ENCODE measurements at places on chromosomes 5 and 9.
A peak's percentile ranks its signal among the peaks of the same experiment; 100 is the strongest.

- DNase-seq, result no peak
These were observed 22.1 kb downstream of the FAM240B start for GRCh38 chr9:38697776-38698300.

GRCh38 chr5:62671479-62671878 lies 92.9 kb downstream of the LRRC70 start:
- no peak for DNase-seq

DNA sequence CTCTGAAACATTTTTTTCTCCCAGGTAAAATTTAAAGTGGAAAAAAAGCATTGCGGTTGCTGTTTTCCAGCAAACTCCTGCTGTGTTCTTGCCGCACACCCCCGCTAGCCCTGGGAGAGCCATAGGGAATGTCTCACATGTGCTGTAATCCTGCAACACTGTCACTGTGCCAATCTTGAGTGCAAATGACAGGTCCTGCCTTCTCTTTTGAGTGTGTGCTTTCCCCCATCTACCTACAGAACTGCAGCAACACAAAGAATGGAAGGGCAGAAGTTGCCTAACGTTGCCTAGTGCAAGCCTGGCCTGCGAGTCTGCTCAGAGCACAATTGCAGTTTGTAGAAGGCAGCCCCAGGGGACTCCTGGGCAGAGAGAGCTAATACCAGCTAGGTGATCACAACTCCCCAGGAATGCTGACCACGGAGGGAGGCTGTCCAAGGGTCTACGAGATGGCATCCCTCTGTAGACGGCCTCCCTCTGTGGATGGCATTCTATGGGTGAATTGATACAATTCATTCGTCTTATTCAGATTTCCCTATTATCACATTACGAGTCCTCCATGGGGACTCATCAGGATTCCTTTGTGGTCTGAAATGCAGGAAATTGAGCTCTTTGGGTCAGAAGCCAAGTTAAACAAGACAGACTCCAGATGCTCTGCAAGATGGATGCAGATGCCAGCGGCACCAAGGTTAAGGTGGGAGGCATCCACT lies 172.6 kb upstream of the S1PR3 start:
- DNase-seq, result no peak

GRCh38 chr9:82196622-82197441 lies 208.3 kb downstream of the SPATA31D1 start:
- no peak for DNase-seq

- DNase-seq, result no peak
These were observed 5.8 kb upstream of the NCS1 start for GRCh38 chr9:130166399-130166798.

DNA sequence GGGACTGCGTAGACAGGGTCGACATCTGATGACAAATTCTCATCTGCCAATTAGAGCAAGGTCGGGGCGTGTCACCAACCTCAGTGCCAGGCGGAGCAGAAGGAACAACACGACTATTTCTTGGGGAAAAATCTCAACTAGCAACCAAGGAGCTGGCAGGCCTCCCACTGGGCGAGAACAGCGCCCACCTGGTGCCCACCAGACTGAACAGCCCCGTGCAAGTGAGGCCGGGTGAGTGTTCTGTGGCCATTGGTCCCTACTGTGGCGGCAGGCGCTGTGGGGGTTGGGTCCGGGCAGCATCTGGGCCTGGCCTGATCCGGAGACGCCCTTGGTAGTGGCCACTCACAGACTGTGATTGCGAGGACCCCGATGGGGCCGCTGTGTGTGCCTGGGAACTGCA lies 11.5 kb downstream of the NOTCH1 start:
- no peak for DNase-seq

DNA sequence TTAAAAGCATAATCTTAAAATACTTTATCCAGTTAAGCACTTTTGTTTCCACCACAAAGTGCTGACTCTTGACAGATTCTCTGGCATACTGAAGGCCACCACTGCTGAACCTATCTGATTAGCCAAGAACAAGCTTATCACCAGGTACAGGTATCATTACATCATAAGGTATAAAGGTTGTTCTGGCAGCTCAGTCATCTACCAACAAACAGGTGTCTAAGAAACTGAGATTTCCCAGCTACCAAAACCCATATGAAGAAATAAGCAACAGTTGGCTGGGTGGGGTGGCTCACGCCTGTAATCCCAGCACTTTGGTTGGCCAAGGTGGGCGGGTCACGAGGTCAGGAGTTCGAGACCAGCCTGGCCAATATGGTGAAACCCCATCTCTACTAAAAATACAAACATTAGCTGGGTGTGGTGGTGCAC lies 5.0 kb downstream of the MTMR12 start:
- DNase-seq, result no peak

DNA sequence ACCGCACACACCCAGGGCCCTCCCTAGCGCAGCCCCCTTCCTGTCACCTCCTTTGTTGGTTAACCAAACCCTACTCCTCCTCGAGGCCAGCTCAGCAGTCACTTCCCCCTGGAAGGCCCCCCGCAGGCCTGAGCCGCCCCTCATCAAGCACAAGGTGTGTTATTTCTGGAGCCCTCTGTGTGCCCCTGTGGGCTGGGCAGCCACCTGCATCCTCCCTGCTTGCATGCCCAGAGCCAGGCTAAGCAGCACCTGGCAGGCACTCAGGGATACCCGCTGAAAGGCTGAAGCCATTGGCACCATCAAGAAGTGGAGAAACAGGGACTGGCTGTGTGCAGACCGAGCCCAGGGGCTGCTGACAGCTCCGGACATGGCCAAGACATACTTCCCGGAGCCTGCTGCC lies 121.8 kb downstream of the ZNF354C start:
- no peak for DNase-seq

GRCh38 chr9:126215486-126215885 lies 111.1 kb upstream of the MVB12B start:
- DNase-seq, result no peak

DNA sequence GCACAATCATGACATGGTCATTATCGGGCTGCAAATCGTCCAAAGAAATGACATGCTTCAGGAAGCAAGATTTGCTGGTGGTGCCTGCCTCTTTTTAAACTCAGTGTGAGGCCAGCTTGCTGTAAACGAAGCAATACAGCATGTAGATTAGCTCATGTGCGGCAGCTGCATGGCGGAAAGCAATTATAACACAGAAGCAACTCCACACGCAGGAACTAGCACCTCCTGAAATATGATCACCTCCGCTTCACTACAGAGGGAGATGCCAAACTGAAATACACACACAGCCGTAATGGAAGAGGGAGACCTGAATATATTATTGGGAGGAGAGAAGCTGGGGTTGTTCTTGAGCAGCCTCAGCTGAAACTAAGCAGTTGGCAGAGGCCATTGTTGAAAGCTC lies 312.5 kb downstream of the PSAT1 start:
- no peak for DNase-seq

DNA sequence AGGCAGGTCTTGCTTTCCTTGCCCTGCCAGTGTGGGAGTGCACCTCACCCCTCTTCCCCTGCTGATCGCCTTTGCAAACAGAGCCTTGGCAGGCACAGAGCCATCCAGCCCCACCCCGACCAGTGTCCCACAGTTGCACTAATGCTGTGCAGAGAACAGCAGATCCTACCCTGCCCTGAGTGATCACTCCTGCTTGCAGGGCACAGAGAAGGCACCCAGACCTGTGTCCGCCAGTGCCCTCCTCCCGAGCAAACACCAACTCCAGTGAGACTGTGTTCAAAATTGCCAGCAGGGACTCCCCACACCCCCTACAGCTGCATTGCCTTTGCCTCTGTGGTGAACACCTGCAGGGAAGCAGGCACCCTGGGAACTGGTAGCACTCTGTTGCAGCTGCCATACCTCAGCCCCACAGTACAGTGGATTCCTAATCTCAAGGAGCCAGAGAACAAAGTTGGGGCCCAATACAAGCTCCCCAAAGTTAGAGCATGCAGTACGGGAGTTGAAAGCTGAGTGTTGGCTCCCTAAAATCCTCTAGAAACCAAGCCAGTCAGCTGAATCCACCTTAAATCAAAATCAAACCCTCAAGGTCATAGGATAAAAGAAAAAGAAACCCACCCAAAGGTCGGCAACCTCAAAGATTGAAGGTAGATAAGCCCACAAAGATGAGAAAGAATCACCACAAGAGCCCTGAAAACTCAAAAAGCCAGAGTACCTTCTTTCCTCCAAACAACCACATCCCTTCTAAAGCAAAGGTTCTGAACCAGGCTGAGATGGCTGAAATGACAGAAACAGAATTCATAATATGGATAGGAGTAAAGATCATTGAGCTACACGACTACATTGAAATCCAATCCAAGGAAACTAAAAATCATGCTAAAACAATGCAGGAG lies 92.9 kb upstream of the PIK3R1 start:
- no peak for DNase-seq

- no peak for DNase-seq
These were observed 107.4 kb downstream of the JAKMIP2 start for GRCh38 chr5:147675168-147675567.

GRCh38 chr9:81777482-81777881 lies 88.1 kb upstream of the TLE1 start:
- no peak for DNase-seq

GRCh38 chr9:13513716-13514444 lies 234.4 kb upstream of the MPDZ start:
- DNase-seq, result no peak

DNA sequence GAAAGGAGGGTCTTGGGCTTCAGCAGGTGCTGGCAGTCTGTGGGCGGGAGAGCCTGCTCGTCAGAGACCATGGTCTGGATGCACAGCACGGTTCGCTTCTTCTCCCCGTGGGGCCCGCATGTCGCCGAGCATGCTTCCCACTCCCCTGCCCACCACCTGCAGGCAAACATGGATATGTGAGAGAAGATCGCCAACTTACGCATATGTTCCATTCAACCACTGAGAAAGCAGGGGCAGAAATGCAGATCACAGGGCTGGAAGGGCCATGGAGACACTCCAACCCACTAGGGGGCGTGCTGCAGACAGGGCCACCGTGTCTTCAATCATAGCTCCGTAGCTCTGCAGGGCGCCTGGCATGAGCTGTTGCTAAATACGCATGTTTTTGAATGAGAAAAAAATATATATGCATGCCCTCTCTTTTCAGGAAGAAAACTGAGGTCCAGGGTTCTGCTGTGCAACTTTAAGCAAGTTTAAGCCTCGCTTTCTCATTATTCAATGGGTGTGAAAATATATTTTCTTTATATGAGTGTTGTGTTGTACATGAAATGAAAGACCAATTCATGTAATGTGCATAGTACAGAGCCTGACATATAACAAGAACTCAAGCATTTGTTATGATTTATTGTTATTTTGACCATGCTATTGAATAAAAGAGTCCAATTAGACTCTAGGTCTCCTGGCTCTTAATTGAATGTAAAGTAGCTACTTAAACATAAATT lies 148.0 kb downstream of the TARS1 start:
- DNase-seq, result peak; percentile 60

- no peak for DNase-seq
These were observed 108.1 kb downstream of the TMEM174 start for GRCh38 chr5:73280821-73281746.

GRCh38 chr5:1827886-1828397 lies 26.7 kb downstream of the NDUFS6 start:
- DNase-seq, result no peak

DNA sequence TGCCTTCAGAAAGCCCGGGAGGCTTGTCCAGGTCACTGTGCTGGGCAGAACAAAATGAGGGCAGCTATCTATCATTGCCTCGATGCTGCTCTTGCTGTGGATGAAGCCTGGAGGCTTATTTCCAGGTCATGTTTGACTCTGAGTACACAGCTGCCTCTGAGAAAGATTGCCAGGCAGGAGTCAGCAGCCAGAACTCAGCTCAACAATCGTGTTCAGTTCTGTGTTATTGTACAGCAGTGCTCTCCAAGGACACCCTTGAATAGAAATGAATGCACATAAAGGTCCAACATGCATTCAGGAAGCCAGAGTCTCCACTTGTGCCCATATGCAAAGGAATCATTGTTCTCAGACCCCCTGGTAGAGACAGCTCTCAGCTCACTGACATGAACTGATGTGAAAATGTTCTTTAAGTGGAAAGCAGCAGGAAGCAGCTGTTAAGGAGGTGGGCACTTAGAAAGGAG lies 61.7 kb upstream of the ZFR start:
- DNase-seq, result no peak

DNA sequence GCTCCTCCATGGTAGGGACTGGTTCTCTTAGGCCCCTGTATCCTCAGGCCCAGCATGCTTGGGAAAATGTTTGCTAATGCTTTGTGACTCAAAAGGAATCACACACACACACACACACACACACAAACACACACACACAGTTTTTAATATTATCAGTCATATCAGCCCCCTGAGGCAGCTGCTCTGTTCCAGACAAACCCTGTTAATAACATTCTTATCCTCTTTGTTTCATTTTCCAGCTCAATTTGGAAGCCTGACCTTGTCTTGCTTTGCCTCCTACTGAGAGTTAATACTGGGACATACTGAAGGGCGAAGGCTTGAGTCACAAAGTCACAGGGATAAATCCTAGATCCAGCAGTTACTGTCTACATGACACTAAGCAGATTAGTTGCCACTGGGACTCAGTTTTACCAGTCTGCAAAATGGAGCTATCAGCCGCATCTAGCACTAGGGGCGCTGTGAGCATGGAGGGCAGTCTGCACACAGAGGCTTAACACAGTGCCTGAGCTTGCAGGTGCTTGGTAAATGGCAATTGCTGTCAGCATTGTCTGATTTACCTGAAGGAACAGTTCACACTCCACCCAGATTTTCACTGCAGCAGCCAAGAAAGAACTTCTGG lies 37.1 kb upstream of the KCNMB1 start:
- peak; percentile 61 for DNase-seq

GRCh38 chr5:156552855-156553358 lies 225.9 kb downstream of the SGCD start:
- no peak for DNase-seq

GRCh38 chr9:133666845-133667244 lies 30.7 kb downstream of the DBH start:
- no peak for DNase-seq

DNA sequence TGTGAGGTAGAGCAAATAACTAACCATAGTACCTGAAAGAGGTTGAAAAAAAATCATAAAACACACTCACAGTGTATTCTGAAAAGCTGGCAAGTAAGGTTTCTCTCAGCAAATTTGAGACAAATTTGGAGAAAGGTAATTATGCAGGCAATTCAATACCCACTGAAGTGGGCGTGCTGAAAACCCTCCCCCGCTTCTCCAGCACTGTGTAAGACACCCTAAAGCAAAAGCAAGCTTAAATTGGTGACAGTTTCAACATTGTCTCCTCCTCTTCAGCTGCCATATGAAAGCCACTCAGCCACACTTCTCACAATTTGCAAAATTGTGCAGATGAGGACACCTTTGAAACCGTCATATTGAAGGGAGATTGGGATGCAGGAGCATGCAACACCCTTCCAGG lies 322.3 kb upstream of the CDH6 start:
- no peak for DNase-seq

DNA sequence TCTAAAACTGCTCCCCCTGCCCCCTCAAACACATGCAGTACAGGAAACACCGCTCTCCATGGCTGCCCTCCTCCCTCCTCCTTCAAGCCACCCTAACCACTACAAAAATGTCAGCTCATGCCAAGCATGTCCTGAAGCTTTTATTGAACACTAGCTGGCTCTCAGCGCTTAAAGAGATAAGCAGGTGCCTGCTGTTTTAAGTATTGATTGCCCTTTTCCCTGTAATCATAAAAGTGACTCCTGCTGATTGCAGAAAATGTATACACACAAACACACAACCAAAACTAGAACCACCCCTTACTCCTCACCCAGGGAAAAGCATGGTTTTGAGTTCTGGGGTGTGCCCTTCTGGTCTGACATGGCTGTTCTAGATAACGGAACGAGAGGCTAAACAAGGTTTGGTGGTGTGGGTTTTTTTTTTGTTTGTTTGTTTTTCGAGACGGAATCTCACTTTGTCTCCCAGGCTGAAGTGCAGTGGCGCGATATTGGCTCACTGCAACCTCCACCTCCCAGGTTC lies 3.7 kb upstream of the UCK1 start:
- DNase-seq, result no peak

- no peak for DNase-seq
These were observed 38.1 kb upstream of the HNRNPA0 start for GRCh38 chr5:137792303-137792702.

All from NAMALWA (cell line).